ENCODE measurements at places on chromosomes 5 and 9. TPM values are rescaled to one million over a fixed set of nuclear protein-coding genes. Genes with fewer than 3 reads are reported as not detected.

The PRR16 gene
- total RNA-seq = not detected

The IER5L gene
- 3.3 TPM for total RNA-seq

The SEPTIN8 gene
- 54.0 TPM for total RNA-seq

The ARID3C gene
- 0.49 TPM for total RNA-seq

The MEIKIN gene
- not detected for total RNA-seq

The PCSK1 gene
- not detected for total RNA-seq

The BARX1 gene
- total RNA-seq = not detected

The ZDHHC11B gene
- total RNA-seq = not detected

The SELENOP gene
- not detected for total RNA-seq

The INIP gene
- 33.5 TPM for total RNA-seq

The ASPN gene
- not detected for total RNA-seq

The NKD2 gene
- total RNA-seq = 4.3 TPM

The ANKRD31 gene
- total RNA-seq = 0.29 TPM

The RECK gene
- 6.2 TPM for total RNA-seq

The FOXD4L6 gene
- total RNA-seq = not detected

The TRPM6 gene
- total RNA-seq = not detected

The KIF12 gene
- total RNA-seq = not detected

The PCDHAC2 gene
- not detected for total RNA-seq

The CRHBP gene
- 0.56 TPM for total RNA-seq

The HAVCR2 gene
- 215 TPM for total RNA-seq

The PTPDC1 gene
- total RNA-seq = 3.8 TPM

The PGM5 gene
- total RNA-seq = not detected

The SEMA5A gene
- total RNA-seq = 0.05 TPM

The SYK gene
- 0.07 TPM for total RNA-seq

The BTF3 gene
- total RNA-seq = 673 TPM

The SEMA6A gene
- total RNA-seq = 0.15 TPM

The SLC12A2 gene
- total RNA-seq = 18.2 TPM

The NDFIP1 gene
- 57.3 TPM for total RNA-seq

The SHOC1 gene
- total RNA-seq = not detected

The EMB gene
- 169 TPM for total RNA-seq

The SPATA31A3 gene
- not detected for total RNA-seq

The ACOT12 gene
- not detected for total RNA-seq

The IL33 gene
- not detected for total RNA-seq

The CD14 gene
- 0.56 TPM for total RNA-seq

The NPR3 gene
- not detected for total RNA-seq

The FCN1 gene
- total RNA-seq = not detected

The SH3TC2 gene
- not detected for total RNA-seq

The C1QTNF2 gene
- not detected for total RNA-seq

The SLC30A5 gene
- total RNA-seq = 44.6 TPM

The CER1 gene
- total RNA-seq = not detected

The DAB2 gene
- not detected for total RNA-seq

The PDE8B gene
- total RNA-seq = not detected

The GMCL2 gene
- not detected for total RNA-seq

The CDH9 gene
- not detected for total RNA-seq

The FOXD4 gene
- 0.20 TPM for total RNA-seq

The NIPAL4 gene
- 0.54 TPM for total RNA-seq

The IFNA13 gene
- total RNA-seq = not detected

The RAD1 gene
- total RNA-seq = 27.9 TPM

The WDR31 gene
- total RNA-seq = 2.0 TPM

The FRRS1L gene
- total RNA-seq = not detected

The KCNIP1 gene
- total RNA-seq = not detected

Data from T-helper 1 cell treated with Interleukin-12 subunit alpha and Interleukin-12 subunit beta and Interleukin-4 antibody, amounts not matched to agents 30 ng/mL and 1 ng/mL, for 36 hours (primary cell).